ENCODE measurements at places on chromosomes 1 and 21.

- DNase-seq: peak; percentile 92
These were observed at the start of gene XKR8 for GRCh38 chr1:27959792-27960603. XKR8 (plus strand) TSS chr1:27959973; CDS start chr1:27960070, 97 bp downstream.

GRCh38 chr1:238951809-238952208 is 434.6 kb upstream of the CHRM3 start:
- no peak for DNase-seq

DNA sequence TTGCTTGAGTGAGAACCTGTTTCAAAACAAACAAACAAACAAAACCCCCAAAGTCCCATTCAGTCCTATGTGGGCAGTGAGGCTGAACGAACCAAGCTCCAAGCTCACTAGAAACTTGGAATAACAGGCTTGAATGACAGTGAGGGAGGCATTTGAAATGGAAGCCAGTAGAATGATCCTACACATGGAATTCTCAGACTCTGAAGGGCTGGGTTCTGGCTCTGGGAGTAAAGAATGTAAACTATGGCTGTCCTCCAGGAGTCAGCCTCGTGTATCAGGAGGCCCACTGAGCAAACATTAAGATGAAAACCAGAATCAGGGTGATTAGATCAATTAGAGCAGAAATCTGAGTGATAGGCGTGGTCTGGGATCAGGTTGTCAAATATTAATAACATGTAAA is 14.9 kb downstream of the PCP4L1 start:
- no peak for DNase-seq

- no peak for DNase-seq
These were observed 456.6 kb downstream of the RPS6KC1 start for GRCh38 chr1:213507472-213508223.

- DNase-seq: no peak
These were observed 94.7 kb downstream of the PLPP3 start for GRCh38 chr1:56484695-56485094.

GRCh38 chr1:211928290-211928801 is 97.8 kb upstream of the LPGAT1 start:
- DNase-seq: no peak

DNA sequence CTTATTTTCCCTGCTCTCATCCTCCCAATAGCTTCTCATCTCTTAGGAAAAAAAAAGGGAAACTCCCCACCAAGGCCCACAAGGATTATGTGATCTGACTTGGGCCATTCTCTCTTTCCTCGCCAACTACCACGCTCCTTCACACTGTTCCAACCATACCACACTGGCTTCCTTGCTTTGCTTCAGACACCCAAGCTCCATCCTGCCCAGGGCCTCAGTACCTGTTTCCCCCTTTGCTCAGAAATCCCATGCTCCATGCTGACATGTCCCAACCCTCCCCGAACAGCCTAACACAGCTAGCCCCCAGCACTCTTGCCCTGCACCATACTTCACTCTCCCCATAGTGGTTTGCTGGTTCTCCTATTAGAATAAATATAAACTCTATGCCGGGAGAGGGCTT is 39.2 kb downstream of the MAB21L3 start:
- no peak for DNase-seq

- DNase-seq: no peak
These were observed 4.4 kb downstream of the TTC34 start for GRCh38 chr1:2796890-2797740.

- DNase-seq: no peak
These were observed 15.9 kb upstream of the PLCH2 start for GRCh38 chr1:2460203-2460602.

- no peak for DNase-seq
These were observed 15.5 kb upstream of the SLC2A5 start for GRCh38 chr1:9084906-9085305.

GRCh38 chr1:54275349-54275748 is 75.4 kb downstream of the MRPL37 start:
- DNase-seq: no peak

GRCh38 chr1:169295425-169295824 is 72.2 kb downstream of the NME7 start:
- no peak for DNase-seq

- no peak for DNase-seq
These were observed 13.8 kb upstream of the MYOC start for GRCh38 chr1:171666114-171666769.

GRCh38 chr1:81808760-81809159 is 8.0 kb downstream of the ADGRL2 start:
- no peak for DNase-seq

GRCh38 chr1:161440312-161440894 is 64.9 kb upstream of the FCGR2A start:
- DNase-seq: peak; percentile 74

DNA sequence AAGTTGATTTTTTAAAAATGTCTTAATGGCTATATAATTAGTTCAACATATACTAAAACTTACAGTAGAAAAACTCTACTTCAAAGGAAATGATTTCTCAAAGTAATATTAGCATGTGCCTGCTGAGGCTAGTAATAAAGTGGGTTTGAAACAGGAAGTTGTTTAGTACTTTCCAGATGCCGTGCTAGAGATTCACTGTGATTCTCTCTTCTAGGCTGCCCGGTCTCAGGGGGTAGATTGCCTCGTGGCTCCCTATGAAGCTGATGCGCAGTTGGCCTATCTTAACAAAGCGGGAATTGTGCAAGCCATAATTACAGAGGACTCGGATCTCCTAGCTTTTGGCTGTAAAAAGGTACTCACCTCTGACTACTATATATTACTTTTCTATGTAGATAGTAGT is 9.1 kb downstream of the EXO1 start:
- DNase-seq: no peak

DNA sequence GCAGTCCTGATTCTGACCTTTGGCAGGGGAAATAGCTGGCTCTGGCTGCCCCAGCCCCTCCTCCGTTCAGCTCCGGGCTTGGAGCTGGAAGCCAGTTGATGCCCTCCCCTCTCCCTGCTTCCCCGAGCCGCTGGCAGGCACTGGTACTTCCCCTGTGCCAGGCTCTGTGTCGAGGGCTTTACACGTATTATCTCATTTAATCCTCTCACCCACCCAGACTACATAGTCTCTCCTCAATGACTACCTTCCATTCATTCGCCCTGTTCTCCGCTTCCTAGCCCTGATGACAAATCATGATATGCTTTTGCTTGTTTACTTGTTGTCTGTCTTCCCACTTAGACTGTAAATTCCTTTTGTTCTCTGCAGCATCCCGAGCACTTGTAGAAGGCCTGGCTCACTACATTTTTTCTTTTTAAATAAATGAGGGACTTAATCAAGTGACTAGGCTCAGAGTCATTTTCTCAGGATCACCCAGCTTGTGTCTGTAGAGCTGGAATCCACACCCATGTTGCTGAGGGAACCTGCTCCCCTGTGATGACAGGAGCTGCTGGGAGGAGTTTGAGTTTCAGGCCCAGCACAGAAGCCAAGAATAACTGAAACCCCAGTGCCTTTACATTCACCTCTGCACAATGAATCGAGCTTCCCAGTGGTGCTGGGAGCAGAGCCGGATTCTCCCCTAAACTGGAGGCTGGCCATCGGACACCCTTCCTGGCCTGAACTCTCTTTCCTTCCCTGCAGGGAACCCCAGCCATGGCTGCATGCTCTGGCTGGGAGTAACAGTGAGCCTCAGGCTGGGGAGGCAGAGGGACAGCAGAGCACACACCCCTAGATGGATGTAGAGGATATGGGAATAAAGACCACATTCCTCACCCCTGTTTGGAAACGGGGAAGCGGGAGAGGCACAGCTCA is 58.3 kb downstream of the UBIAD1 start:
- DNase-seq: no peak

DNA sequence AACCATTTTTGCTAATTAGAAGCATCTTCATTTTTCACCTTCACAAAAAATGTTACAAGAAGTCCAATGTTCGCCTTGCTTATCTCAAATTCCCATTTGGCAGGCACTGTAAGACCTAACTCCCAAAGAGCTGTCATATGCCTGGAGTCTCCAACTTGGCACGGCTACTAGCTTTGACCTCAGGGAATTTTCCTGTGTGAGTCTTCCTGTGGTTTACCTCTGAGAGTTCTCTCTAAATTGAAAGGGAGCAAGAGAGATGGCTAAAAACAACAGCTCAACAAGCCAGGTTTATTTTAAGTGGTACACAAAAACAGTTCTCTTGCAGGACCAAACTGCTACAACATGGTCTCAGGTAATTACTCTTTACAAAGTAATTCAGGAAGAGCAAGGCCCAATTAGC is 756.0 kb upstream of the ADGRL2 start:
- no peak for DNase-seq

DNA sequence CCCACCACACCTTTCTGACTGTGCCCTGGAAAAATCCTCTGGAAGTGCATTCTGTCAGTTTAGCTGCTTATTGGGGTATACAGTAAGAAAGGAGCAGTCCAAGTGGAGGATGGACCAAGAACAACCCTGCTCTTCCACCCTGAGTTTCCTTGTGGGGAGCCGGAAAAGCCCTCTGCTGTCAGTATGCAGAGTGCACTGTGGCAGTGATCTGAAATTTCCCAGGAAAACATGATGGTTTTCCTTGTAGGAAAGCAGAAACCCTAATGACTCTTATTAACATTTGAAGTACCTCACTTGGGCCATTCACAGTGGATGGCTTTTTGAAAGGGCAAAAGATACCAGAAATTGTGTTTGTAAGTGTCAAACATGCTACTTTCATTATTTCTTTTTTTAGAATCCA is 20.5 kb downstream of the ELAVL4 start:
- DNase-seq: no peak

GRCh38 chr1:192238421-192238820 is 78.4 kb upstream of the RGS21 start:
- no peak for DNase-seq

GRCh38 chr1:168428063-168428731 is 115.6 kb downstream of the XCL2 start:
- DNase-seq: no peak

DNA sequence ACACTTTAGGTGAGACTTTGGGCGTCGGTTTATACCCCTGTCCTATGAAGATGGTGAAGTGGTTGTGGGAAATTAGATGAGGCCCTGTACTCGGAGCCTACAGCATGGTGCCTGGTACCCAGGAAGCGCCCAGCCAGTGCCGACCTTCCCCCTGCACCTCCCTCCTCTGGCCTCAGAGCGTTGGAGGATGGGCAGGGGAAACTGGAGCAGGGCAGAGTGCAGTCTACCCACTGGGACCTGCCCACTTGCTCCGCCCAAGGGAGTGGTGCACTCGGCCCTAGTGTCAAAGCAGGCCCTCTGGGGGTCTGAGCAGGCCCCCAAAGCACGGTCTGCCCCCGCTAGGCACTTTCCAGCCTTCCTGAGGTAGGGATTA is 13.0 kb upstream of the TTC22 start:
- no peak for DNase-seq

DNA sequence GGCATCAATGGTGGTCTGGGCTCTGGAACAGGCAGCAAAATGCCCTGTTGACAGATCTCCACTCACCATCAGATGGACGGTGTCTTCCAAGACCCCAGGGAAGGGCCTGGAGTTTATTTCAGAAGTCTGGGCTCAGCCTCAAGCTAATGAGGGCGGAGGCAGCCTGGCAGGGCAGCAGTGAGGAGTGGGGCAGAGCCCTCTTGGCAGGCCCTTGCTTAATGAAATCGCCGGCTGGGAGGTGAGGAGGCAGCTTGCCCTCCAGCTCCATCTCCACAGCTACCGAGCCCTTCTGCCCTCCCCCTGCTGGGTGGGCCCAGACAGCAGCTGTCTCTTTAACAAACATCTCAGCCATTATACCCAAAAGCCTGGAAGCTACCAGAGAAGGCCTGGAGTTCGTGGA is 22.0 kb upstream of the GRIK3 start:
- no peak for DNase-seq

DNA sequence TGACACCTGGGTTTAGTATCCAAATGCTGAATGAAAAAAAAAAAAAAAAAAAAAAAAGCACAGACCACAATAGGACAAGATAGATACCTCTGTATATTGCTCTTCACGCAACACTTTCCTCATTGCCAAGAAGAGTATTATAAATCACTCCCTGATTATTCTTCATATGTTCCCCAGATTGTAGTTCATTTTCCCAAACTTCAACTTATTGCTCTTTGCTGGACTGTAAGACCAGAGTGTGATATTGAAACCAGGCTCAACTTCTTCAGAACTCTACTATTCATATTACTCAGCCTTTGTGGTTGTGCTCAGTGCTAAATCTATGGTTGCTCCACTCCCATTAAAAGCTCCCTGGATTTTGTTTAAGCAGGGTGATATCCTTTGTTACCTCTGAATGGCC is 180.4 kb downstream of the NTMT2 start:
- DNase-seq: no peak

DNA sequence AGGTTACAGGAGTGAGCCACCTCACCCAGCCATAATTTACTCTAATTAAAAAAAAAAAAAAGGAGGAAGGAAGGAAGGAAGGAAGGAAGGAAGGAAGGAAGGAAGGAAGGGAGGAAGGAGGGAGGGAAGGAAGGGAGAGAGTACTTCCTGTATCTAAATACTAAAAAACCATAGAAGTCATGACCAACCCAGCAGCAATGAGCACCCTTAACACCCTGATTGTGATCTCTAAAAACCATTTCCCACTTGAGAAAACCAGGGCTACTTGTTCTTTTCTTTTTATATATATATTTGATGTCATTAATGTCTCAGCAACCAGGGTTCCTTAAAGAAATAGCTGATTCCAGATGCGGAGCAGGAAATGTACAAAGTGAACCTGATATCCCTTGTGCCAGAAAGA is 31.2 kb downstream of the ARID4B start:
- DNase-seq: no peak

- DNase-seq: no peak
These were observed 876 bp downstream of the ALDH9A1 start for GRCh38 chr1:165697491-165697880.

DNA sequence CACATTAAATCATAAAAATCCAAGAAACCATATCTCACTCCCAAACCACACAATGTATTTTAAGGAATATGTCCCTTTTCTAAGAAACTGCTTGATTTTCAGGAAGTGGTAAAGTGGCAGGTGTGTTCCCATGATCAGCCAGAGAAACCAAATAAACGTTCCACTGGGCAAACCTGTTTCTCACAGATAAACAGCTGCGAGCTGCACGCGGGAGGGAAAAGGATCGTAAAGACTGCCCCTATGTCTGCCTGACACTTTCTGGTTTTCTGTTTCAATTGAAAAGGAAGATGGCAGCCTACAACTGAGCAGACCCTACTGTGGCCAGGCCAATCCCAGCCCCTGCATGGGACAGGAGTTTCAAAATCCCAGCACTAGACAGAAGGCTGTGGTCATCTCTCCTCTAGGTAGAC is 36.6 kb downstream of the HIVEP3 start:
- no peak for DNase-seq

GRCh38 chr1:206049293-206049692 is 3.7 kb upstream of the RHEX start:
- DNase-seq: no peak

GRCh38 chr1:155245163-155245524 is 10.1 kb downstream of the ENTREP3 start:
- DNase-seq: no peak

DNA sequence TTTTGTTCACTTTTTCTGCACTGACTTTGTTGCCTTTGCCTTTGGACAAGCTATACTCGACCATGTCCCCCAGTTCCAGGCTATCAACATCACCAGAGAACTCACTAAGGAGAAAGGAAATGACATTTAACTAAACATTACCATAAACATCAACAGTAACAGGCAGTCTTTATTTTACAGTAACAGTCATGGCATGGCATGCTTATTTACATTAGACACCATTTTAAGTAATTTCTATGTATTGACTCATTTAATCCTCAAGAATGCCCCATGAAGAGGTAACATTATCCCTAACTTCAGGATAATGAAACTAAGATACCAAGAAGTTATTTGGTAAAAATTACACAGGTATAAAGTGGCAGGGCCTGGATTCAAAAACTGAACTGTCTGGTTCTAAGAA is 8.7 kb upstream of the NRAS start:
- DNase-seq: no peak

Data from CD4-positive, CD25-positive, alpha-beta regulatory T cell (primary cell).